ENCODE measurements at places on chromosomes 6 and 20. TPM values are rescaled to one million over a fixed set of nuclear protein-coding genes. Genes with fewer than 3 reads are reported as not detected.

DNA sequence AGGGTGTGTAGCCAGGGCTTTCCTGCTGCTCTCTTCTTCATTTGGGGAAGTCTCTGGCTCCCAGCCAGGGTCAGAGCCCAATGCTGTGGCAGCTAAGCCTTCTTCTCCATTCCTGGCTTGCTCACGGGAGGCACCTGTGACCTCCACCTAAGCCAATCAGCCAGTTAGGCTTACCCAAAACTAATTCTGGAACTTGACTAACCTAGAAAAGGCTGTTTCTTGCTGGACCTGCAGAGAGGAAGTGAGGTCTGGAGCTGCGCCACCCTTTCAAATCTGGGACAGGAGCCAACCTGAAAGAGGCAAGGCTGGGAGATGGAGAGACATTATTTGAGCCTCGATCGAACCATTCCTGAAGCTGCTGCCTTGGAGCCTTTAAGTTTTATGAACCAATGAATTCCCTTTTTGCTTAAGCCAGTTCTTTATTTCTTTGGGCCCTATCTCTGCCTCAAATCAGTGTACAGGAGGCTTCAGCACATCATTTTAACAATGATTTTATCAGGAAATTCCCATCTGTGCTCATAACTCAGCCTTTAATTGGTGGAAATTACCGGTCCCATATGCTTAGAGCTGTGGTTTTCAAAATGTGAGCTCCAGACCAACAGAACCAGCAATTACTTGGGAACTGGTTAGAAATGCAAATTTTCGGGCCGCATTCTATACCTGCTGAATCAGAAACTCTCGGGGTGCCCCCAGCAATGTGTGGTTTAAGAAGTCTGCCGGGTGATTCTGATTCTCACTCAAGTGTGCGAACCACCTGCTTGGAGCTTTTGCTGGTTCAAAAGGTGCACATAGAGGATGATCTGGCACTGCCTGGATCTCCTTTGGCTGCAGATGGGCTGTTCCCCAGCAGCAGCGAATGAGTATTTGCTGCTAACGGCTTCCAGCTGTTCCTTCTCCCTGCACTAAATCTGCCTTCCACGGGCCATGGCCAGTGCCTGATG, 97.4 kb upstream of the RNF24 start:
- peaks cover 45% of the 10 kb centered on the region for H3K4me1 ChIP-seq
- peaks cover 10% of the 10 kb centered on the region for H3K27me3 ChIP-seq
- no peaks in the 10 kb centered on the region for H3K36me3 ChIP-seq
- H3K4me3 ChIP-seq: no peak overlapping the region
- no peak overlapping the region for H3K27ac ChIP-seq
- no peak for DNase-seq

DNA sequence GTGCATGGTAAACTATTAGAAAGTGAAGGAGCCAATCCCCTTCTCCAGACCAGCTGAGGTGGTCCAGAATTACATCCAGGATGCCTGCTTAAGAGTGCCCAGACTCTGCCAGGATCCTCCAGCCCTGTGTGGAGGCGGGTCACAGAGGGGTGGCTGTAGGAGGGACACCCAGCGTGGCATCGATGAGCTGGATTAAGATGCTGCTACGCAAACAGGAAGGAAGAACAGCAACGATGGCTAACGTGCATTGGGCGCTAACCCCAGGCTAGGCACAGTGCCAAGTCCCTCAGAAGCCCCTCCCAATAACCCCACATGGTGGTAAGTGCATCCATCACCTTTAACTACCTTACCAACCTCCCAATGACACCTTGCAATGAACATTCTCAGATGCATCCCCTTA, 63.9 kb upstream of the MRPS10 start:
- peak overlapping the region; percentile 21 for H3K4me3 ChIP-seq
- H3K4me1 ChIP-seq: peaks cover 67% of the 10 kb centered on the region
- H3K36me3 ChIP-seq: peaks cover 41% of the 10 kb centered on the region
- peak overlapping the region; percentile 80 for H3K27ac ChIP-seq

- no peak overlapping the region for H3K27ac ChIP-seq
- peaks cover 11% of the 10 kb centered on the region for H3K4me1 ChIP-seq
- H3K36me3 ChIP-seq: no peaks in the 10 kb centered on the region
- DNase-seq: no peak
These were observed 18.4 kb downstream of the PKIG start for GRCh38 chr20:44600758-44601201.

DNA sequence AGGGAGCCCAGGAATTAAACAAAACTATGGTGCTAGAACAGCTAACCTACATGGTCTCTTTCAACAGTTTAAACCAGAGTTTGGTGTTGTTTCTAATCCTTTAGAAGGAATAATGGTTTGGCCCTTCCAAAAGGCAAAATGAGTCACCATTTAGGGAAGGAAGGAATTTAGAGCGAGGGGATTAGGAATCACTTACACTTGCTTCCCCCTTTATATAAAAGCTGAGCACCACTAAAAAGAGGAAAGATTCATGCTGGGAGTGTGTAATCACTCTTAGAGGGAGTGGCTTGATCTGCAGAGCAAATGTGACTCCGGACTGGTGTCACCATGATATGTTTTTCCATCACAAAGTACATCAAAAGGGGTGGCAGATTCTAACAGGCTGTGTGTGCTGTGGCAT, 63.6 kb downstream of the F13A1 start:
- no peaks in the 10 kb centered on the region for H3K4me1 ChIP-seq
- DNase-seq: no peak
- H3K27me3 ChIP-seq: peaks cover 19% of the 10 kb centered on the region

DNA sequence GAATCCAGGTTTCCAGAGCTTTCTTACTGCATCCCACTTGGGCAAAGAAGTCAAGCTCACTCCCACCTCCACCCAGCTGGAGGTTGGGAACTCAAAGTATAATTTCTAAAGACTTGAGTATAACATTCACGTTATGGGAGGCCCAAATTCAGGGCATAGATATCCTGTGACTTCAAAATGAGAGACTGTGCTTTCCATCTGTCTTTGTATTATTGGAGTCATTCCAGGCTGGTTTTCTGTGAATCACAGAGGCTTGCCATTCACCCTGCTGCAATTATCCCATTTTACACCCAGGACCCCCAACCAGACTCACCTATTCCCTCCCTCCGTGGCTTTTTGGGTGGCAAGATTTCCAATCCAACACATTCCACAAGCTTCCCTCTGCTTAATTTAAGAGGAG, 19.3 kb upstream of the SRC start:
- no peaks in the 10 kb centered on the region for H3K27me3 ChIP-seq
- H3K27ac ChIP-seq: no peak overlapping the region
- DNase-seq: no peak
- no peaks in the 10 kb centered on the region for H3K4me1 ChIP-seq
- H3K36me3 ChIP-seq: no peaks in the 10 kb centered on the region

GRCh38 chr6:161407115-161407514, 133.3 kb upstream of the AGPAT4 start:
- H3K27ac ChIP-seq: no peak overlapping the region
- DNase-seq: no peak
- H3K4me1 ChIP-seq: no peaks in the 10 kb centered on the region
- H3K4me3 ChIP-seq: no peak overlapping the region

GRCh38 chr20:48614593-48615274, 213.1 kb downstream of the PREX1 start:
- H3K4me3 ChIP-seq: no peak overlapping the region
- H3K27ac ChIP-seq: no peak overlapping the region
- H3K4me1 ChIP-seq: peaks cover 5% of the 10 kb centered on the region
- no peak for DNase-seq

- no peaks in the 10 kb centered on the region for H3K4me1 ChIP-seq
- H3K36me3 ChIP-seq: no peaks in the 10 kb centered on the region
- H3K27me3 ChIP-seq: no peaks in the 10 kb centered on the region
- H3K27ac ChIP-seq: no peak overlapping the region
- H3K4me3 ChIP-seq: no peak overlapping the region
These were observed 31.4 kb downstream of the SMLR1 start for GRCh38 chr6:130858498-130859160.

The DEF6 gene
- 194 TPM for total RNA-seq

The MEI4 gene
- total RNA-seq: not detected
